ENCODE measurements at places on chromosomes 11 and 22. TPM values are rescaled to one million over a fixed set of nuclear protein-coding genes. Genes with fewer than 3 reads are reported as not detected.

DNA sequence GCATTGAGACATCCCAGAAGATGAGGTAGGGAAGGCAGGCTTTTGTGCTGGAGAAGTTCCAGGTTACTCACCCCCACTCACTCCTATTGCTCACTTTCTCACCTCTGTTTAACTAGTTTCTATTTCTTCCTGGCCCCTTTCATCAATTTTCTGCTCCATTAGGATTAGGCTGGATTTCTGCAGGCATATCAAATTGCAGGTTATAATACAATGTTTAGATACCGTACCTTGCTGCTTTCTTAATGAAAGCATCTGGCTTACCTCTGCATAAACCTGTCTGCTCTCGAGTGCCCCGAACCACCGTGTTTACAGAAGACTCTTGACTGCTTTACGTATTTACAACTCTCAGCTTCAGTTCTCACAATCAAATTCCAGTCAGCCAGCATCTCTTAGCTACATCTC is 173.7 kb downstream of the ADAMTS15 start:
- DNase-seq, result no peak

GRCh38 chr11:23425381-23425780 is 565.1 kb upstream of the CCDC179 start:
- no peak for DNase-seq

DNA sequence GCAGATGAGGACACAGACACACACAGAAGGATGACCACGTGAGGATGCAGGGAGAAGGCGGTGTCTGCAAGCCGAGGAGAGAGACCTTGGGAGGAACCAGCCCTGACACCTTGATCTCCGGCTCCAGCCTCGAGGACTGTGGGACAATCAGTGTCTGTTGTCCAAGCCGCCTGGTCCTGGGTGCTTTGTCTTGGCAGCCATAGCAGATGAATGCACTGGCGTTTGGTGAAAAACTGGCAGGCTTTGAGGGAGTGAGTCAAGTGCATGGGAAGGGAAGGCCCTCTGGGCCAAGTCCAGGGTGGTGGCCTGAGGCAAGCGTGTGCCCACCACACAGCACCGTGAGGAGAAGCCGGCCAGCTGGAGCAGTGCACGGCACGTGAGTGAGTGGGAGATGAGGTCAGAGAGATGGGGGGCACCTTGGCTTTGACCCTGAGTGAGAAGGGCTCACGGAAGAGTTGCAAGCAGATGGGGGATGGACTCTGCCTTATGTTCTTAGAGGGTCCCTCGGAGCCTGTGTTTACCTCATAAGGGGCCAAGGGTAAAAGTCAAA is 12.4 kb upstream of the BRSK2 start:
- peak; percentile 58 for DNase-seq

- no peak for DNase-seq
These were observed 77.7 kb downstream of the ME3 start for GRCh38 chr11:86594746-86595145.

- no peak for DNase-seq
These were observed 6.9 kb upstream of the WEE1 start for GRCh38 chr11:9566561-9567063.

- no peak for DNase-seq
These were observed 7.3 kb downstream of the DDI1 start for GRCh38 chr11:104043678-104044239.

DNA sequence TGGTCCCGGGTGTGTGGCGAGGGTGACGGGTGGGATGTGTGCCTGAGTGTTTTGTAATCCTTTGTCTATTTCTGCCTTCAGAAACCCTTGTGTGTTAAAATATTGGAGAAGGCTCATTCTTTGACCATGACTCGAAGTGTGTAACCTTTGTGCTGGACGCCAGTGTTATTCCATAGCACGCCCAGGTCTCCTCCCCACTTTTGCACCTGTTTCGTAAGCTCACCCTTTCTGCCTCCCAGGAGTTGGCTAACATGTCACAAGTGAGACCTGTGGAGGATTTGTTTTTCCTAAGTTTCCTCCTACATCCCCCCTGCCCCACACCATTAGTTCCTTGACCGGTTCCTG is 382 bp downstream of the C11orf54 start:
- no peak for DNase-seq

GRCh38 chr11:70642266-70642665 is 243.9 kb downstream of the CTTN start:
- DNase-seq, result no peak

DNA sequence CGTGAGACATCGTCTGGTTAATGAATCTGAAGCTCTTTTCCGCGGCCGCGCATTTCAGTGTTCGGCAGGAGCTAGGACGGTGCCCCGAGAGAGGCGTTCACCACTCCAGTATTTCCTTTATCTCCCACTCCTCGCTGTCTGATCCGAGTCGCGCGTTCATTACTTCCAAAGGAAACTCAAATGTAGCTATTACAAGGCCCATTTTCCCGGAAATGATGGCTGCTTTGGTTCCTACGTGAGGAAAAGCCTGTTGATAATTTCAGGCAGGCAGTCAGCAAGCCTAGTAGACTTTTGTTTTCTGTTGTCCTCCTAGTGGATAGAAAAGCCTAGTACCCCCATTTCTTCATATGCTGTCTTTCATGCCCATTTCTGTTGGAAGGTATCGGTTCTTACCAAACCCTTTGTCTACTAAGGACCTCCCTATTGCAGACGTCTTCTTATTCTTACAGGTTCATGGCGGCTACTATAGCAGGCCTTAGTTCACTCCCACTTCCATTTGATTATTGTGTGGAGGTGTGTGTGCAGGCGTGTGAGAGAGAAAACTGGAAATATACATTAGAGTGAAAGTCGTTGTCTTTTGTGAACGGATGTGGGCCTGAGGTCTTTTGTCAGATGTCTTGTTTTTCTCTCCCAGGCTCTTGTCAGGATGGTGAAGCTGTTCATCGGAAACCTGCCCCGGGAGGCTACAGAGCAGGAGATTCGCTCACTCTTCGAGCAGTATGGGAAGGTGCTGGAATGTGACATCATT is 737 bp downstream of the RBM4 start:
- no peak for DNase-seq

- no peak for DNase-seq
These were observed 86.1 kb upstream of the ZBED5 start for GRCh38 chr11:10943968-10944367.

DNA sequence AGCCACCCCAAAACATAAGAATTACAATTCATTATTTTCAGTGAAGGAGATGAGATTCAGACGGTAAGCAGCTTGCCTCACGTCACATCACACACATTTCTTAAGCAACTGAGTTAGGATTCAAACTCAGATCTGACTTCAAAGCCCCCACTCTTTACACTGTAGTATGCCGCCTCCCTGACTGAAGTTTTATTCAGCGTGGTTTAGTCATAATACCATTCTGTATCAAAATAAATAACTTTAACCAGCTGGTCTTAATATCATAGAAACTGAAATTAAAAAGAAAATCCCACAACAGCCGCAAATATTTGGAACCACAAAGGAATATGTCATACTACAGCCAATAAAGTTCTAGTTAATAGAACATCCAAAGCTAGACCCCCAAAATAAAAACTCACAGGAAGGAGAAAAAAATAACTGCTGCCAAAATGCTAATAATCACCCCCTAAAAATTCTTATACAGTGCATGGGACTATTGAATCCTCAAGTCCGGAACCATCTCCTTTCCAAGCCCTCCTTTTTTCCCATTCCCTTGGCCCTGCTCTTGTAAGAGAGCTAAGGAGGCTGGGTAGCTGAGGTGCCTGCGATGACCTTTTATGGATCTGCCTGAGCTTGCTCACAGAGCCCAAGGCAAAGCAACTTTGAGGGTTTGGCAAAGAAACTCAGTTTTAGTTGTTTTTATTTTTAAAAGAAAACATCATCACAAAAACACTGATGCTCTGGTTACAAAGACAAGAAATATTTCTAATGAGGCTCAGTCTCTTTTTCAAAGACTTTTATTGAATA is 334.5 kb downstream of the TTC28 start:
- DNase-seq, result no peak

DNA sequence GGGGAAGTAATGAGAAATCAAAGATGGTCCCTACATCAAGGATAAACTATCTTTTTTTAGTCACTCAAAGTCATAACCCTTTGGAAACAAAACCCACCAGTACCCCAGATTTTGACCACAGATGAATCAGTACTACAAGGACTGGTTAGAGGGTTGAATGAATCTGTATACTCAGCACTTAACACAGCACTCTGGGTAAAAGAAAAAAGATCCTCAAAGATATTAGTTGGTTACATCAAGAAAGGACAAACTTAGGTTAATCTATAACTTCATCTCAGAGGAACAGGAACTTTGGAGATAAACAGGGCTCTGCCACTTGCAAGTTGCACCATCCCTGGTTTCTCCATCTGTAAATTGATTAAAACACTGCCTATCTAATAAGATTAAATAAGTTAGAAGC is 18.8 kb downstream of the SC5D start:
- no peak for DNase-seq

DNA sequence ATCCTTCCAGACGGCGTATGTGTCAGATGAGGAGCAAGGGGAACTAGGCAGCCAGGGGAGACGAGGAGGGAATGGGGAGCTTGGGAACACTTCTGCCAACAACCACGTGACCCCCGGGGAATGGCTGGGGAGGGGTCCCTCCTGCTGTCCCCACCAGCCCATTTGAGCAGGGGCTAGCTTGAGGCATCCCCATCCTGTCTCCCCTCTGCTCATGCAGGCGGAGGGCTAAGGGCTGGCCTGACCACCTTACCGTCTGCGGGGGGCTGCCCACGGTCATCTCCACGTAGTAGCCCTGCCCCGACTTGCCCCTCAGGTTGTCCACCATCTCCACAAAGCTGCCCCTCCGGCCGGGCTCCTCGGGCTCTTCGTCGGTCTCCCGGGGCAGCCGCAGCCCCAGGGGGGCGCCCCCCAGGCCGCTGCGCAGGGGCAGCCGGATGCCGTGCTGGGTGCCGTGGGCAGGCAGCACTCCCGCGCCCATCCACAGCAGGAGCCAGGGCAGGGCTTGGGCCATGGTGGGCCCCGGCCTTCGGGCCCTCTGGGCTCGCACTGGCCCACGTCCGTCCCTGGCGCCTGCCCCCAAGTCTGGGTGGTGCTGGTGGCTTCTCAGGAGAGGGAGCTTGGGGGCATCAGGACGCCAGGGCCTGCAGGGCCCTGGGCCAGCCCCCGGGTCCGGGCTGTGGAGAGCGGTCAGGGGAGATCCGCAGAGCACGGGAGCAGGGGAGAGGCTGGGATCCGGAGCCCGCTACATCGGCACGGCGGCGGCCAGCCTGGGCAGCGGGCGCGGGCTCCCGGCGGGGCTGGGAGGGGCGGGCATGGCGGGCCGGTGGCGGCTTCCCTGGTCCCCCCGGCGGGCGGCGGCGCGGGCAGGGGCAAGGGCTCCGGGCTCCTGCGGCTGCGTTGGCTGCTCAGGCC is 515 bp downstream of the BACE1 start:
- no peak for DNase-seq

DNA sequence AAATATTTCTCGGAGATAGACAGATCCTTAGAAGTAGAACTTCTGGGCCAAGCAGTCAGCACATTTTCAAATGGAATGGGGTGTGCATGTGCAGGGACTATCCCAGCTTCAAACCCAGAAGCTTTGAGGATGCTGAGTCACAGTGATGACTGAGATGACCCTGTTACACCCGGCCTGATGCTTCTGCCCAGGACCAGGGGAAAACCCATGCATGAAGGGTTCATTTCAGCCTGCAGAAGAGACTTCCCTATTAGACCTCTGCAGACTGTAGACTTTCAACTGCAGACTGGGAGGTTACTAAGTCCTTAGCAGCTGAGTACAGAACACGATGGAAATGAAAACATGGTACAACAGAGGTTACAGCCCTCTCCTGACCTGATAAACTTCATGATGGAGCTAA is 3.6 kb upstream of the OR2AT4 start:
- DNase-seq, result no peak

Gene NCAM1
- 6.0 TPM for total RNA-seq

Gene CRYBB2
- total RNA-seq, result not detected

Gene TMEM191B
- total RNA-seq, result 1.7 TPM

Gene SPON1
- not detected for total RNA-seq

Gene POU2AF2
- not detected for total RNA-seq

Gene ZNF215
- 2.3 TPM for total RNA-seq

Gene SCGB2A2
- not detected for total RNA-seq

Gene CEP164
- total RNA-seq, result 29.2 TPM

Gene YPEL4
- total RNA-seq, result not detected

Gene JHY
- 7.7 TPM for total RNA-seq

Gene MS4A3
- total RNA-seq, result not detected

Gene APOL5
- not detected for total RNA-seq
